ENCODE measurements at places on chromosomes 5 and 9.
A peak's percentile ranks its signal among the peaks of the same experiment; 100 is the strongest.

- DNase-seq: no peak
These were observed 1.0 kb downstream of the FAM200C start for GRCh38 chr5:160398806-160399205.

DNA sequence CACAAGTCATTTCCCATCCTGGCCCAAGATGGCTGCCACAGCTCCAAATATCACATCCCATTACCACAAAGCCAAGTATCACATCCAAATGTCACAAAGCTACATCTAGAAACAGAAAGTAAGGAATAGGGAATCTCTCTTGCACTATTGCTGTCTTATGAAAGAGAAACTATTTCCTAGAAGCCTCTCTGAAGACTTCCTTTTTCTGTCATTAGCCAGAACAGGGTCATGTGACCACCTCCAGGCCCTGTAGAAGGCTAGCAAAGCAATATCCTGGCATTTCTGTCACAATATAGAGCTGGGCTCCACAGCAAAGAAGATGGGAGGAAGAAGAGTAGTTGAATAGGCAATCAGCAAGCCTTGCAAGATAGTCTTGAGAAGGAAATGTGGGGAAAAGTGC is 99.2 kb downstream of the SH3TC2 start:
- peak; percentile 39 for DNase-seq

DNA sequence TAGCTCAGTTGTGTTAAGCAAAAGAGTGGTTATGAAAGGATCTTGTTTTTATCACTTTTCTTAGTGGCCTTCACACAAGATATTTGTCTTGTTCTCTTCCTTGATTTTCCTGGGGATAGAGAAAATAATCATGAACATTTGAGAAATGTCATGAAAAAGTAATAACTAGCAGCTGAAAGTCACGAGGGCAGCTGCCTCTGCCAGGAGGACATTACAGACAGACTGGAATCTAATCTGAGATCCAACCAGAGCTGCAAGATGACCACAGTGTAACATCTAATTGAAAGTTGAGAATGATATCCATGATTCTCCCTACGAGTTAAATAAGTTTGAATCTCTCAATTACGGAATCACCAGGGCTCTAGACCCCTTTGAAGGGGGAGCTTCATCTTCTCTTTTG is 274.9 kb downstream of the ARHGAP26 start:
- no peak for DNase-seq

DNA sequence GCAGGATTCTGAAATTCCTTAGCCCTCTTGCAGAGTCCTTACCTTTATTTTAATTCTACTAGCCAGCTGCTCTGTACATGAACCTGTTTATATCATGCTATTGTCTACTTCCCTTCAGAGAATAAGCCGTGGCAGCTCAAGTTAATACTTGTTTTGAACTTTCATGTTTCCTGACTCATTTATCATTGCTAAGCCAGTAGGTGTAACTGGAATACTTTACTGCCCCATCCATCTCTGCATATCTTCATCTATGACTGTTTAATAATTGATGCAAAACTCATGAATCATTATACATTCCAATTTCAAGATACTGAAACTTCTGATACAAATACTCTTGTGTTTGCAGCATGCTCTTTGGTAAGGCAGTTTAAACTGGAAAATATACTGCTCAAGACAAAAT is 174.7 kb downstream of the PPP2R2B start:
- no peak for DNase-seq

DNA sequence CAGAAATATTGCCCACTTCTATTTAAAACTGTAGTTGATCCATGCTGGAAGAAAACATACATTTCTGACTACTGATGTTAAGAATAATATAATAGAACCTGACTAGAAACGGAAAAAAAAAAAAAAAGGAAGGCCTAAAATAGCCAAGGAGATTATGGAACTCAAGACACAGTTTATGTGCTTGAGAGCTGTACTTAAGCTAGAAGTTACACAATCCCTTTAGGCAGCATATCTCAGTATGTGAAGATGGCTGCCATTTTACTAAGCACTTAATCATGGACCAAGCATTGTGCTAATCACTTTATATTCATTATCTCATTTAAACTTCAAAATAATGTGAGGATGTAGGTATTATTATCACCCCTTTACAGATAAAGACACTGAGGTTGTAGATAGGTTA is 73.0 kb upstream of the NR4A3 start:
- DNase-seq: no peak

DNA sequence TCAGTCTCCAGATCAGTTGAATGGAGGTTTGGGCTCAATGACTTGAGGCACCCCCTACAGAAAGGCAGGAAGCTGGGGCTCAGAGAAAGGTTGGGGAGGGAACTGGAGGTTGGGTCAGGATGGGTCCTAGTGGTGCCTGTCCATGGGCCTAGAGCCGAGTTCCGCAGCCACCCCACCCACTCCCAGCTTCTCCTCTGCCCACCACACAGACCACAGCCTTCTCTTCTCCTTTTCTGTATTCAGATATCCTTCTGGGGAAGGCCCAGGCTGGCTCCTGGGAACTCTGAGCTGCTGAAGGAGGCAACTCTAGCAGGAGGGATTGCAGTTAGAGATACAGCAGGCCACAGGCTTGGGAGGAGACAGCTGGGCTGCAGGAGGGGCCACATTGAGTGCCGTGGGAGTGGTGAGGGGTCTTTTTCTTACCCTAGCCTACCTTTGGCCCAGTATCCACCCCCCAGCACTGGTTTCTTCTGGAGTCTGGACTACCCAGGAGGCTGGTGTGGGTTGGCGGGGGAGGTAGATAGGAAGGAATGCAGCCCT is 15.4 kb upstream of the PTGS1 start:
- no peak for DNase-seq

DNA sequence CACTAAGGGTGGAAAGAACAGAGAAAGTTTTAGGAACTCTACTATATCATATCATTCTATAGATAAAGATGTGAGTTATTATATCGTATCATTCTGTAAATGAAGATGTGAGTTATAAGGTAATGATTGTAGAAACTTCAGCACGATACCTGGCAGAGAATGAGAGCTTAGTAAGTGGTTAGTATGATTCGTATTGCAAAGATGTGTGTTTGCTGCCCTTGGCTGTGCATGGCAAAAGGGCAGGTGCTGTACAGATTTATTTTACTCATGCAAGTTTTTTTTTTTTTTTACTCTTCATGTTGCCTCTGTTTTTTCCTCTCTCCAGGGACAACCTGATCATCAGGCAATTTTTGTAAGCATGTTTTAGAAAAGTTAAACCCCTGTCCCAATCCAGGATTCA is 83.3 kb downstream of the EGFLAM start:
- no peak for DNase-seq

DNA sequence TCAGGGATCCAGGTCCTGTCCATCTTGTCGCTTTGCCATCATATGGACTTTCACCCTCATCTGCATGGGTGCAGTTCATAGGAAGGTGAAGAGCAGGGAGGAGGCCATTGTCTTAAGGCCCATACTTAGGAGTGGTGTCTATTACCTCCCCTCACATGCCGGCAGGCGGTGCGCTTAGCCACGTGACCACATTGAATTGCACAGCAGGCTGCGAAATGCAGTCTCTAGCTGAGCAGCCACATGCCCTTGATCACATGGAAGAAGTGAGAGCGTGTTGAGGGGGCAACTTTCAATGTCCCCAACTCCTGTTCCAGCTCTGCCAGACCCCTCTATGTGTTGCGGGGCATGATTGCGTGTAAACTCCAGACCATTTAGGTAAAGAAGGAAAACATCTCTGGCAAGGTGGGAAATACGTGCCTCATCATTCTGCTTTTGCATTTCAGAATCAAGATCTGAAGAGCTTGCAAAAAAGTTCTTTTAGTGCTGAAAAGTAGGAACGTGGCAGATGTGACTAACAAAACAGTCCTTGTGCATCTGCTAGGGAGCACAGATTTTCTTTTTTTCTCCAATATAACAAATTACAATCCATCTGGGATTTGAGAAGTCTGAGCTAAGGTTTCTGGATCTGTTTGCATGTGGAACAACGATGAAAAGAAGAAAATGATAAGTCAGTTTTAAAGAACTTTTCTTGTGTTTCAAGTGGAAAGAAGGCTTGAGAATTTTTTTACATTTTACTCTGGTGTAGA is 34.4 kb downstream of the ROPN1L start:
- no peak for DNase-seq

- peak; percentile 58 for DNase-seq
These were observed 2.9 kb upstream of the PAX5 start for GRCh38 chr9:37036776-37037502.

- DNase-seq: no peak
These were observed 6.1 kb downstream of the TNFSF8 start for GRCh38 chr9:114924327-114924726.

- DNase-seq: no peak
These were observed 213.9 kb downstream of the PBX3 start for GRCh38 chr9:125961072-125961471.

- DNase-seq: peak; percentile 77
These were observed 46.7 kb downstream of the GARNL3 start for GRCh38 chr9:127311239-127311741.

DNA sequence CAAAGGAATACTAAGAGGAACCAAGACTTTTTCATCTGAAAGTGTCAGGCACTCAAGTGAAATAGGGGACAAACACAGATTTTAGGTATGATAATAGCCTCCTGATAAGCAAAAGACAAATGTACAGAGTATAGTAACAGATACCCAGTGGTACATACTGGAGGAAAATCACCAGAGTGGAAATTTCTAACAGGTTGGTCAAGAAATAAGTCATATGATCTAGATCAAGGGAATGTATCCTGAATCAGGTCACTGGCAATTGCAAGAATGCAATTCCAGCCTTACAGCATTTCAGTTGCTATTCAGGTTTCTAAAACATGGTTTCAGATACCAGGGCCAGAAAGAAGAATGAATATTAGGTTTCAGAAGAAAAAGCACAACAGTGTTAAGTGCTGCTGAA is 82.2 kb upstream of the SLCO6A1 start:
- no peak for DNase-seq

DNA sequence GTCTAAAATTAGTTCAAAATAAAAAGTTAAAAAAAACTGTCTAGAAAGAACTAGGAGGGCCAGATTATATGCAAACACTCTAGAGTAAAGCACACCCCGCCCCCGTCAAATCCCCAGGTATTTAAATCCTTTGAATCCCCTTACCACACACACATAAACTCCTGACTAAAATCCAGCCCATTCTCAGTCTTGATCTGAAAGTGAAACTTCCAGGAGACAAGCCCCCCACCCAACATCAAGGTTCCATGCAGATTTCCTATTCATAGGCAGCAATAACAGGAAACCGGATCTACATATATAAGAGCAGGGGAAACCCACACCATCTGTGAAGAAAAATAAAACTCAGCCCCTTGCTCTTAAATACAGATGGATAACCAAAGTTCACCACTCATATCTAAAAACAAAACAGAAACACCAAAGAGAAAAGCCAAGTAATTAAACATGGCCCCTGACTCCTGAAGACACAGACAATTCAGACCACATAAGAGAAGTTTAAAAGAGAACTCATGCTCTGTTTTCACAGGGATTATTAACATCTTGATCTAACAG is 42.3 kb downstream of the MARCHF3 start:
- no peak for DNase-seq

- DNase-seq: no peak
These were observed 118.7 kb upstream of the CD180 start for GRCh38 chr5:67315082-67315989.

- no peak for DNase-seq
These were observed 131.4 kb downstream of the CCDC192 start for GRCh38 chr5:127834554-127834953.

DNA sequence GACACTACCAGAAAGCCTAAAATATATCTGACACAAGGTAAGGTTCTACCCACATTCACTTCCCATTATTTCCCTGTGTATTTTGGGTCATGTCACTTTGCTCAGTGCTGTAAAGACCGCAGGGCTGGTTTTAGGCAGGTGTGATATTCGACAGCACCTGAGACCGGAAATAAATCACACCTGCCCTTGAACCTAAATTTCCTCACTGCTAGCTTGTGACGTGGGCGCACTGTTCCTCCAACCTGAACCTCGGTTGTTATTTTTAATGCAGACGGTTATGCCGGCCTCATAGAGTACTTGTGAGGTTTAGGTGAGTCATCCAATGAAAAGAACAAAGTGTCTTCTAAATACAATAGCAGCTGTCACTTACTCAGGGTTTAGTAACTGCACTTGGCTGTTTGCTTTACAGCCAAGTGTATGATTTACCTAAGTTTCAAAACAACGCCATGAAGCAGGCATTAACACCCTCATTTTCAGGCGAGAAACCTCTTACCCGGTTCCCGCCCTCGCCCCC is 20.7 kb upstream of the ZNF782 start:
- no peak for DNase-seq

GRCh38 chr5:139058121-139058520 is 140.0 kb downstream of the SIL1 start:
- no peak for DNase-seq

DNA sequence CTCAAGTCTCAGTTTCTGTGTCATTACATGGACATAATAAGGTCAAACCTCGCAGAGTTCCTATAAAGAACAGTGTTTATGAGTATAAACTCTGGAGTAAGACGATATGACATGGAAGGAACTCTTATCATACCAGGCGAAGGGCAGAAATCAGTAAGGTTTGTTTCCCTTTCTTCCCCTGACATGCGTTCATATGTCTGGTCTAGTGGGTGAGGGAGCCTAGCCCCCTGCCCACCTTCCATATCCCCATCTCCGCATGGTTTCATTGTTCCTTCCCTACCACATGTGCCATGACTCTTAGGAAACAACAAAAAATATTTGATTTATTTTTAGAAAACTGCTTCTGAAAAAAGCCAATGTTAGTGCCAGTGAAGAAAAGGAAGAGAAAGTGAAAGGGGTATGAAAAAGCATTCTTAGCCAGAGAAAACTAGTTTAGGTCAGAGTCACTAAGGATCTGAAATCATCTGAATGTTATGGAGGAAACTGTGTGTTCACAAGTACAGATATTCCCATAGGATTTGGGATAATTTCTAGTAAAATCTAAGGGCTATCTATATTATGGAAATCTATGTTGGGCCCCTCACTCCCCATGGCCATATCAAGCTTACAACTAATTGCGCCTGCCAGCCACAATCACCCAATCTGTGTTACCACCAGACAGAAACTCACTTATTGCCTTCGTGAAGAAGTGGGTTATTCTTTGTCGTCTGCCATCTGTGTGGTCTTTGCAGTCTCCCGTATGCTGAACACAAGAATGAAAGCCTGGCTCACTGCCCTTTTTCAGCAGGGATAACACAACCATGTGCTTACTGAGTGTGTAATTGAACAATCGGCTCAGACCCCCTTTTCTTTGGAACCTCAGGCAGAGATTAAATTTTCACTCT is 19.9 kb upstream of the HMHB1 start:
- no peak for DNase-seq

DNA sequence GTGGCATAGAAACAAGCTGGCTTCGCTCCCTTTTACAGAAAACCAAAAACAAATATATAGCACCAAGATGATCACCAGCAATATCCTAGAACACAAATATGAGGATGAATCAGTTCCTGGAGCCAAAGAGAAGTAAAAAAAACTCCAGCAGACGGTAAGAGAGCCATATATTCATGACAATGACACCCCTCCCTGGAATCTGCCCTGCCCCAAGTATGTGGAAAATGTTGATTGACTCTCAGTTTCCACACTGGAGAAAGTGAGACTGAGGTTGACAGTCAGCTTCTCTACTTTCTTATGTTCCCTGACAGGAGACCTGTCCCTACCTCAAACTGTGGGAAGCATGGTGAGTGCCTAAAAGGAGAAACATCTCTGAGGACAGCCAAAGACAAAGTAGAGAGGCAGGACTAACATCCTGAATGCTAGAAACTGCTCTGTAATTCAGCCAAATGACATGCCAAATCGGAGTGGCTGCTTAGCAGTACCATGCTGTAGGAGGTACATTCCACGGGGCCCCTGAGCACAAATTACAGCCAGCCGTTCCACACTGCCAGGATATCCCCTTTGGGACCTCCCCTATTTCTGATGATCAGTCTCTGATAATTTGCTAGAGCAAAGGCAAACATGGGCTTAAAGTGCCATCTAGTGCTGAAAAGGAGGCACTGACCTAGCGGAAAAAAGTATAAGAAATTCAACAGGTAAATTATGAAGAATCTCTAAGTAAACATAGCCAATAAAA is 424.0 kb upstream of the RGMB start:
- DNase-seq: no peak

Measured in left lobe of liver (tissue), 2 donors.